ENCODE measurements at places on chromosomes 4 and X.

DNA sequence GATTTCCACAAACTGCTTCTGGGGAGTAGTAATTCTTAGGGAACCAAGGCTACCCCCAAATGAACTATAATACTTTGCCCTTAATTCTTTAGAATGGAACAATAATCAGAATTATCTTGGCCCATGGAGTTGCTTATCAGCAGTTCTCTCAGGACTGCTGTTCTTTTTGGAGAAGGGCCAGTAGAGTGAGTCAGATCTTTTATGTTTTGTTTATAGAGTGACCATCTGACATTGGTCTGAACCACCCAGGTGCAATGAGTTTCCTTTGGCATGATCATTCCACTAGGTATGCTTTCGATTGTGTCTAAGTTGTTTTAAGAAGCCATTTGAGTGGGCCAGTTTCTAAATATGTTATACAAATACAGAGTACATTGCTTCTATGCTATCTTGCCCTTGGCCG, 31.8 kb downstream of the PRRG1 start:
- peak; percentile 83 for DNase-seq

GRCh38 chr4:45062935-45063545, 336.7 kb upstream of the GNPDA2 start:
- DNase-seq: no peak

DNA sequence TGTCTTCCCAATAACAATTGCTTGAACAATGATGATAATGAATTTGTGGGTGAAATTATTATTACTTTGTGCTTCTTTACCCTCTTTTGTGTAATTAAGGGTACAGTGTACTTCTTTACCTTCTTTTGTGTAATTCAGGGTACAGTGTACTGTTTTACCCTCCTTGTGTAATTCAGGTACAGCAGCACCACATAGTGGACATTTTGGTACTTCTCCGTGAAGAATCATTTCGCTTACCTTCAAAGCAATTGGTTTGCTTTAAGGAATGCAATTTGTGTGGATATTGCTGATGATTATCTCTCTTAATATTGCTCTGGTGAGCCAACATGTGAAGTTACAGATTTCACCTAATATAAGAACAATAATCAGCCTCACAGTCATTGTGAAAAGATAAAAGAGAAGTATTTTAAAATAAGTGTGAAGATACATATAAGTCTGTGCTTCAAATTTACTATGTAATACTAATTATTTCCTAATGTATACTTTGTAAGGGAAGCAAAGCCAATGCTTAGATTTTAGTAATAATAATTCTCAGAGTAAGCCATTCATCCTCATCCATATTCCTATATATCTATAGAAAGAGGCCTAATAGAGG, 27.2 kb upstream of the SEC24B start:
- DNase-seq: peak; percentile 54

GRCh38 chr4:37469286-37469685, 216.9 kb downstream of the RELL1 start:
- DNase-seq: no peak

DNA sequence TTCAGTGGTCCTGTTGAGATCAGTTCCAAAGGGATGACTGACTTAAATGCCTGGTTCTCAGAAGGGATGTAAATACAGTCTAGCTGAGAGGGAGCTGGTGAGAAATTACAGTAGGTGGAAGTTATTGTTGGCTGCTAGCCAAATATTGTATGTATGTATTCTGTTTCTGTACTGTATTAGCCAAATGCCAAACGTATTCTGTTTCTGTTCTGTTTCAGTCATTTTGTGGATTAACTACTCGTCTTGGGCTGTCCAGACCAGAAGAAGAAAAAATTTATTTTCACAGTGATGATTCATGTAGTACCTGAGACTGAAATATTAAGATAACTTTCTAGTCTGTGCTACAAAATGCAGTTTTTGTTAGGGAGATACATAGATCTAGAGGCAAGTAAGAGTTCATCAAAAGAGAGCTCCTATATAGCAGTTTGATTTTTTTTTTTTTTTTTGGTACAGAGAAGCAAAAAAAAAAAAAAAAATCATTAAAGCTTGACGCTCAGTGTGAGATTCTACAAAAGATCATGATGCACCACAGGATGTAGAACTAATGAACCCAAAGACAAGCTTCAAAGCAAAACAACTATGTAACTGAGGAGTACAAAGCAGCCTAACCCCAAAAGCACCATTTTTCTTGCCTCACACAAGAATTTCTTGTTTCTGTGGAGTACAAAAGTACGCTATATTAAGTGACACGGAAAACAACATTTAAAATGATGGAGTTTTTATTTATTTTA, 54.8 kb downstream of the CASP6 start:
- DNase-seq: peak; percentile 28

GRCh38 chrX:63418211-63418610, 67.1 kb upstream of the SPIN4 start:
- no peak for DNase-seq

DNA sequence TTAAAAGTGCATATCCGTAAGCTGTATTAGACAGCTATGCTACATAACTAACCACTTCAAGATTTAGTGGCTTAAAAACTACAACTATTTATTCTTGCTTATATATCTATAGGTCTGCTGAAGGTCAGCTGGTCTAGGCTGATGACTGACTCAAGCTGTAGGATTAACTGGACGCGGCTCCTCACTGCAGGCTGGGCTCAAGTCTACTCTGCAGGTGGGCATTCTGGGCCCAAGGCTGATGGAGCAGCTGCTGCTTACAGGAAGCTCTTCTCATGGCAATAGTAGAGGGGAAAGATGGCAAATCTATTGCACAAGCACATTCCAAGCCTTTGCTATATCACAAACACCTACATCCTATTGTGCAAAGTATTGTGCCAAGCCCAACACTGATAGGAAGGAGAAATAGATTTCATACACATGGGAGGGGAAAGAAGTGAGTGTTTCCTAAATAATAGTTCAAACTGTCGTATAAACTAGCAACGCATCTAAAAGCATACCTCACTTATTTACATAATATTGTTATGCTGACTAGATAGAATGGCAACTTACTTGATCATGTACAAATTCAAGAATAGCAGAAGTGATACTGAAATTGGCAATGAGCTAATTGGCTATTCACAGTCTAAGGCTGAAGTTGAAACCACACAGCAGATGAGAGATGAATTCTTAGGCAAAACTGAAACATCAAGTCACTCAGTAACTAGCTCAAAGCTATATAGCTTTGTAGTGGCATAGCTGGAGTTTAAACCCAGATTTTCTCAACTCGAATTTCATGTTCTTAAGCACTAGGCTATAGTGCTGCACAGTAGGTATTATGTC, 263.8 kb downstream of the NKX6-1 start:
- no peak for DNase-seq

- no peak for DNase-seq
Measured at GRCh38 chrX:101369687-101370086, 16.3 kb downstream of the BTK start.

GRCh38 chrX:71143508-71143907, 1.1 kb upstream of the NLGN3 start:
- DNase-seq: no peak

DNA sequence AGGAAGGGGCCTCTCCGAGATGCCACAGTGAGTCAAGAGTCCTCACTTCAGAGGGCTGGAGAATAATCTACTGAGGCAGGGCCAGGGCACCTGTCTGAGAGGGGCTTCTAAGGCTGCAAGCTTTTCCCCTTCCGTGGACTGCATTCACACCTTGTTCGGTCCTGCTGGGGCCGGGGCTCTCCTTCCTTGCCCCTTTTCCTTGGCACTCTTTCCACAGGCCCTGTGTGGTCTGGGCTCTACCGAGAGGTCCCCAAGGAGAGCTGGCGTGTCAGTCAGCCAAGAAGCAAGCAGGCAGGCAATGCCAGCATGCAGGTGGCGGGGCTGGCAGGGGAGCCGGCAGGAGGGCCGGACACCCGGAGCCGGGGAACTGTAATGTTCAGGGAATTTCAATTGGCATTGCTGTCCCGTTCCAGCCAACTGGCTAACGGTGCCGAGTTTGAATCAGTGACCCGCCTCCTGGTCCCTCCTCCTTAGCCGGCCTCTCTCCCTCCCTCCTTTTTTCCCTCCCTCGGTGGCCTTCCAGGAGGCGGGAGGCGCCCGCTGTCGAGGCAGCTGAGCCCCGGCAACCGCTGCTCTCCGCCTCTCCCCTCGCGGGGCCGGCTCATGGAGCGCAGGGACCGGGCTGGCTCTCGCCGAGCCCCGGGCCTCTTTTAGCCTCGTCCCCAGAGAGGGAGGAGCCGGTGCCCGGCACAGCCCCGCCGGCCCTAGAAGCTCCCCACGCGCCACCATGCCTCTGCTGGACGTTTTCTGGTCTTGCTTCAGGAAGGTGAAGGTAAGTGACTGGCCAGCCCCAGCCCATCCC, at the start of gene STARD8:
Gene STARD8, plus strand, starts transcription at position 511 of the 802 bp plus-strand sequence. Its CDS starts 217 bp downstream, at position 728.
- peak; percentile 11 for DNase-seq

GRCh38 chr4:81494031-81494431, 22.3 kb upstream of the RASGEF1B start:
- DNase-seq: no peak
